ENCODE measurements at places on chromosomes 12 and 14.

GRCh38 chr14:99612738-99613330 lies 8.8 kb upstream of the CCDC85C start:
- H3K27ac ChIP-seq: no peak overlapping the region
- no peak overlapping the region for H3K4me3 ChIP-seq
- no peak for ATAC-seq
- H3K27me3 ChIP-seq: peaks cover 14% of the 10 kb centered on the region
- no peaks in the 10 kb centered on the region for H3K36me3 ChIP-seq
- no peaks in the 10 kb centered on the region for H3K4me1 ChIP-seq

GRCh38 chr12:127966331-127966730 lies 300.6 kb upstream of the TMEM132C start:
- H3K4me3 ChIP-seq: no peak overlapping the region
- ATAC-seq: no peak

- no peak overlapping the region for H3K4me3 ChIP-seq
- H3K27ac ChIP-seq: peak overlapping the region; percentile 52
- H3K27me3 ChIP-seq: no peaks in the 10 kb centered on the region
- no peak for ATAC-seq
- peaks cover 70% of the 10 kb centered on the region for H3K36me3 ChIP-seq
- peaks cover 19% of the 10 kb centered on the region for H3K4me1 ChIP-seq
These were observed 5.3 kb downstream of the BAG5 start for GRCh38 chr14:103556946-103557758.

DNA sequence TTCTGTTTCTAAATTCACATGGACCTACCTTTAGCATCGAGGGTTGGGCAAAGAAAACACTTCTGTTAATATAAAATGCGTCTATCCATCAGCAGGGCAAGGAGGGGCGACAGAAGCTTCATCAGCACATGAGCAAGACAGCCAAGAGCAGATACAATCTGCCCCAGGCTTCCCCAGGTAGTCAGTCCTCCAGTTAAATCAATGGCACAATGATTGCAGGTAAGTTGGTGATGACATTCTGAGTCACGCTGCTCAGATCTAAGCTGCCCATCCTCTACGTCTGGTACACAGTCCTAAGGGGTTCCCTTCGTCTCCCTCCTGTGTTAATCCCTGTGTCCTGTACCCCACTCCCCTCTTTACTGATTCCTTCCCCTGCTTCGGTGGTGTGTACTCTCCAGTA lies 38.8 kb downstream of the MAP3K9 start:
- H3K4me1 ChIP-seq: no peaks in the 10 kb centered on the region
- H3K27me3 ChIP-seq: no peaks in the 10 kb centered on the region
- ATAC-seq: no peak
- H3K36me3 ChIP-seq: no peaks in the 10 kb centered on the region
- no peak overlapping the region for H3K4me3 ChIP-seq
- H3K27ac ChIP-seq: no peak overlapping the region

DNA sequence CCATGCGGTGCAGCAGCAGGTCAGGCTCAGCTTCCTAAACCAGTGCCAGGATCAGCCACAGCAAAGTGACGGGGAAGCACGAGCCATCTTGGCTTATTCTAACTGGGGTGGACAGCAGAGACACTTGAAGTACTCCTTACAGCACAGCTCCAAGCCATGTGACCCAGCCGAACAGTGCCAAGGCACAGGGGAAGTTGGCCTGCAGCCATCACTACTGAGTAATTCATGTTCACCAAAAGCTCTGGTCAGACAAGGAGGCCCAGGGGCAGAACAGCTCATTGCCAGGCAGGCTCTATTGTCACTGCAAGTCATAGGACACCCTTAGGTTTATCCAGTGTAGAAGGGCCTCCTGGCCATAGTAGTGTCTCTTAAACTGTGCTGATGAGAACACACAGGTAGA lies 23.4 kb upstream of the SLC35F4 start:
- no peak overlapping the region for H3K4me3 ChIP-seq
- H3K27ac ChIP-seq: no peak overlapping the region
- ATAC-seq: no peak
- H3K4me1 ChIP-seq: no peaks in the 10 kb centered on the region

GRCh38 chr14:76101391-76102379 lies 50.0 kb upstream of the GPATCH2L start:
- H3K27me3 ChIP-seq: peaks cover 18% of the 10 kb centered on the region
- ATAC-seq: no peak
- H3K27ac ChIP-seq: no peak overlapping the region

DNA sequence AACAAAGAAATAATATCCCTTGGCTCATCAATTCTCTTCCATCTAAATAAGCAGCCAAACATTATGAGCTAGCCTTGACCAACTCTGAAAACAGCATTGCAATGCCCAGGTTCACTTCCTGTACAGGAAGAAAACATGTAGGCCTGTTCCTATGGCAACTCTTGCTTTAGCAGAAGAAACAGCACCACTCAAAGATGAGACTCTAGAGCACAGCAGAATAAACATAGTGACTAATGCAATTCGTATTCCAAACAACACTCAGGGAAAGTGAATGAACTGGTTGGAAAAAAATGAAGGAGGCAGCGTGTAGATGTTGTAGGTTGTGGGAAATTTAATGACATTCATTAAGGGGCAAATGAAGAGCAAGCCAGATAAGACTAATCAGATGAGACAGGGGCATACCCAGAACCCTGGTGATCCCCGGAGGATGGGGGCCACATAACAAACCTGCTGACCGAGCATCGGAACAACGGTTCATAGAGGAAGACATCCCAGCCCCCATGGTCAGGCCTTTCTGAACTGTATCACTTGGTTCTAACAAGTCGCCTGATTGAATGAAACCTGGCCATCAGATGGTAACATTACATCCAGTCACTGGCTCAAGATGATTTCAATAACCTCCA lies 9.0 kb downstream of the ARHGDIB start:
- peak overlapping the region; percentile 95 for H3K27ac ChIP-seq
- peak; percentile 67 for ATAC-seq
- H3K27me3 ChIP-seq: no peaks in the 10 kb centered on the region
- peak overlapping the region; percentile 81 for H3K4me3 ChIP-seq
- H3K4me1 ChIP-seq: peaks cover 56% of the 10 kb centered on the region
- peaks cover 93% of the 10 kb centered on the region for H3K36me3 ChIP-seq

All from activated T-helper 17 cell treated with anti-CD3 and anti-CD28 coated beads, Interleukin-2, amount 50 U/mL, for 72 hours (primary cell).